ENCODE measurements at places on chromosomes 12 and 14.

- no peak for DNase-seq
These were observed 41.5 kb downstream of the BCL11B start for GRCh38 chr14:99230208-99231151.

DNA sequence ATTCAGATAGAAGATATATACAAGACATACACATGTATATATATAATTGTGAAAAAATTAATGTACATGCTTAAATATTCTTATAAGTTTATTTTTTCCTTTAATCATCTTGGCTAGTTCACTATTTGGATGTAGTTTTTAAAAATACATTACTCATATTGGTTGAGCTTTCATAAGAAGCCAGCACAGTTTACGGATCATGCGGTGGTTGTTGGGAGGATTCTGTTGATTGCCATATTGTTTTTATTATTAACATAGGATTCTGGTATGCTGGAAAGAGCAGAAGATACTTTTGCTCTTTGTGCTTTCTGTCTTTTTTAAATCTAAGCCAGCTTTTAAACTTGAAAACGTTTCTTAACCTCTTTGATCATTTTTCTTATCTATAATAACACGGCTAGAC is 163.4 kb downstream of the OTOGL start:
- DNase-seq = no peak

- DNase-seq = no peak
These were observed 78.6 kb upstream of the TBX3 start for GRCh38 chr12:114762490-114763110.

GRCh38 chr12:11106288-11106687 is 14.2 kb upstream of the TAS2R43 start:
- no peak for DNase-seq

DNA sequence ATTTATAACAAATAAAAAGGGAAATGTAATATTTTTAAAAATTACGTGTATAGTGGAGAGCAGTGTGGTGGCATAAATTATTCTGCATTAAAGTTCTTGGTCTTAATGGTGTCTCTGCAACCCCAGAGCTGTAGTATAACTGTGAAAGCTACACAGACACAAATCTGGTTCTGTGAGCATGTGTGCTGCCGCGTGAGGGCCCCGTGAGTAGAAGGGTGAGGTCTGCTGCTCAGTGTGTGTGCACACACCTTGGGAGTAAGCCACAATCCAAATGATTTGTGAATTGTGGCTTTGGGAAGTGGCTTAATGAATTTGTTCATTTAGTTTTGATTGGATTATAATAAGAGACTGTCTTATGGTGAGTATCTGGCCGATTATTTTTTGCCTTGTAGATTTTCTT is 16.8 kb downstream of the PELI2 start:
- DNase-seq = no peak

- DNase-seq = no peak
These were observed 408.1 kb downstream of the PDZRN4 start for GRCh38 chr12:41596190-41596589.

DNA sequence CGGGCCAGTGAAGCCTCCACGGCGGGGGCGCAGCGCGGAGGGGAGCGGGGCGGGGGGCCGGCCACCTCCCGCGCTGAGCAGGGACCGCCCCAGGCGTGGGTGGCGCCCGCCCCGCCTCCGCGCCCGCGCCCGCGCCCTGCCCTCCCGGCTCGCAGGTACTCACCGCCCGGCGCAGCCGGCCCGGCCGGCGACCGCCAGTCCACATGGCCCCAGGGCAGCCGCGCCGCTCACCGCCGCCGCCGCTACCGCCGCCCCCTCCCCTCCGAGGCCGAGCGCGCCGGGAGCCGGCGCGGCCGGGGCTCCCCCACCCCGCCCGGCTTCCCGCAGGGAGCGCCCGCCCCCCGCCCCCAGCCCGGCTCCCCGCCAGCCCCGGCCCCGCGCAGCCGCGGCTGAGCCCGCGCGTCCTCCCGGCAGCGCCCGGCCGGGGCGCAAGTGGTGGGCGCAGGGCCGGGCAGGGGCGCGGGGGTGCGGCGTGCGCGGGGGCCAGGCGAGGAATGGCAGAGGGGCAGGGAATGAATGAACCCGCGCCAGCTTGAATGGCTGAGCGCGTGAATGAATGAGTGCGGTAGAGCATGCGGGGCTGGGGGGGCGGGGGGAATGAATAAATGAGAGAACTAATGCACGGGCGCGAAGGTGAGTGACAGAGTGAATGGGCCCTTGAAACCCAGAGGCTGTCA is at the start of gene BEGAIN:
Gene BEGAIN, minus strand, starts transcription at position 332 of the 677 bp plus-strand sequence. Its CDS starts 127 bp downstream, at position 205.
- DNase-seq = no peak

DNA sequence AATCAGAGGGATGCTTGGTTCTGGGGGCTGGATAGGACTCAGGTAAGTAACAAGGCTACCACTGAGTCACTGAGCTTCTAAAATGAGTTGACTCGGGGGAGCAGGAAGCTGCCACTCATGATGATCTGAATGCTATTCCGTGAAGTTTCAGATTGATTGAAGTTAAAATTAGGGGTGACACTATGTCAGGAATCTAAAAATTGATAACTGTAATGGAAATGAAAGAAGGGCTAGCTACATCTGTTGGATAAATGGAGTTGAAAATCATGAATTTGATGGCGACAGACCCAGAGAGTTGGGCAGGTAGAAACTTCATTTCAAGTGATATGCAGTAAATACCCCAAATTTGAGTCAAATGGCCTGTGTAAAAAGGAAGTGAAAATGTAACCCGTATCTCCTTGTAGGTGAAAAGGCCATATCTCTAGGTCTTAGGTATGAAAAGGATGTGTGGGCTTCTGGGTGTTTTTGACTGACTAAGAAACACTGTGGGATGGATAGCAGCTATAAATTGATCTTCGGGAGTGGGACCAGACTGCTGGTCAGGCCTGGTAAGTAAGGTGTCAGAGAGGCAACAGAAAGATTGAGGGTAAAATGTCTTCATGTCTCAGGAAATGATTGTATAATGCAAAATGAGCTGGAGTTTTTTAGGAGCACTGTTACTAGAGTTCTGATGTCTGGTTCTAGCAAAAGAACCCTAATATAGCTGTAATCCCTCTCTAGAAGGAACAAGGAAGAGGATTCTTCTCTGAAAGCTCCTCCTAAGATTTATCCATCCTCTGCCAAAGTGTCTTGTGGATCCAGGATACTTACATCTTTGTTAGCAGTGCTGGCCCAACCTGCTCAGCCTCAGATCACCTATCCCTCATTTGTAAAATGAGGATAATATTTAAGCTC is 57.3 kb downstream of the DAD1 start:
- no peak for DNase-seq

GRCh38 chr12:5038781-5039311 is 4.8 kb upstream of the KCNA5 start:
- DNase-seq = no peak

DNA sequence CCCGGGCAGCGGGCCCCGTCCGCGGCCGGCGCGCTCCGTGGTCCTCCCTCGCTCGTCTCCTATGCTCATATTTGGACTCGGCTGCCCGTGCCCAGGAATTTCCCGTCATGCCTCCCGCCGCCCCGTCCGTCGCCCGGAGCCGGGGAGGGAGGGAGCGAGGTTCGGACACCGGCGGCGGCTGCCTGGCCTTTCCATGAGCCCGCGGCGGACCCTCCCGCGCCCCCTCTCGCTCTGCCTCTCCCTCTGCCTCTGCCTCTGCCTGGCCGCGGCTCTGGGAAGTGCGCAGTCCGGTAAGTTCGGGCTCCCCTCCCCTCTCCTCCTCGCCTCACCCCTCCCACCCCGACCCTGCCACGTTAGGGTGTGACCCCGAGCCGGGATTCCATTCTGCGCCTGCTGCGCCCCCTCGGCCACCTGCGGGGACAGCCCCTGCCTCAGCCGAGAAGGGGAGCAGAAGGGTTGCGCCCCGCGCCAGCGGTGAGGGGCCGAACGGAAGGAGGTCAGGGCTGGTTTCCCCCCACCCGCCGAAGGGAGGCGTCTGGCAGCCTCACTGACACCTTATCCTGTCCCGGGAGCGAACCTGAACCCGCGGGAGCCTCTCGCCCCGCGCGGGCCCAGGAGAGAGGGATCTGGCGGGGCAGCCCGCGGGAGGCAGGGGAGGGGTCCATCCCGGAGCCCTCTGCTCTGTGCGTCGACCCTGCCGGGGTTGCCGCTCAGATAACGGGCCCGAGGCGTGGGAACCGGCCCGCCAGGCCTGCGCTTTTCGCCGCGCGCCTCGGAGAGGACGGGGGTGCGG is at the start of gene MSRB3:
Gene MSRB3, plus strand, starts transcription at position 108 of the 793 bp plus-strand sequence. CDS start 29,897 bp downstream, outside the sequence.
- peak; percentile 31 for DNase-seq

GRCh38 chr12:62426089-62426488 is 40.5 kb upstream of the MON2 start:
- no peak for DNase-seq

GRCh38 chr12:7143564-7143963 is 13.4 kb downstream of the CLSTN3 start:
- DNase-seq = no peak

GRCh38 chr12:121845701-121846100 is 13.0 kb downstream of the HPD start:
- DNase-seq = no peak

- no peak for DNase-seq
These were observed 441 bp downstream of the E2F7 start for GRCh38 chr12:77064896-77065360.

DNA sequence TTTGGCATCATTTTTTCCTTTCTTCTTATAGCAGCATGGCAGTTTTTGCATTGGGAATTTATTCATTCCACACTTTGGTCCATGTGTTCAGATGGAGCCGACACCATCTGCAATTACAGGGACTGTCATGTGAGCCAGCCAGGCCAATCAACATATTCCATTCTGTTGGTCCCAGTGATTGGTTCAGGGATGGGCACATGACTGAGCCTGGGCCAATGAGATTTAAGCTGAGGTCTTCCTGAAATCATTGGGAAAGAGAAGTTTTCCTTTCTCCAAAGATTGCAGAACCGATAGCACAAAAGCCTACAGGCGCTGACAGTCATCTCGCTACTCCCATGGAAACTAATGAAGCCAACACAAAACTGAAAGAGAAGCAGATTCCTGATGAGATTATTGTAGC is 841.5 kb upstream of the TMEM132C start:
- DNase-seq = no peak

DNA sequence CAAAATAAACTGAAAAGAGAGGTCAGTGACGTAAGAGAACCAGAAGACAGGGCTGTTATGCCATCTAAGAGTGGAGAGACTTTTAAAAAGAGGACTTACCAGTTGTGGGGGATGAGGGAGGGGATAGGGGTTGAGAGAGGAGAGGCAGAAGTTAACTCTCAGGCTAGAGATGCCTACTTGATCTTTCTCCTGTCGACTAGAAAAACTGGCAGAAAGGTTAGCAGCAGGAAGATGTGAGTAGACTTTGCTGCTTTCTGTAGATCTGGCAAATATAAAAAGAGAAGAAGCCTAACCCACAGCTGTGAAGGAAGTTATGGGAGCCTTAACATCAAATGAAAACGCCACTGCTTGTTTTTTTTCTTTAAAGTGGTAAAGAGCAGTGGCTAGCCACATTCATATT is 10.7 kb downstream of the CREBL2 start:
- DNase-seq = no peak

DNA sequence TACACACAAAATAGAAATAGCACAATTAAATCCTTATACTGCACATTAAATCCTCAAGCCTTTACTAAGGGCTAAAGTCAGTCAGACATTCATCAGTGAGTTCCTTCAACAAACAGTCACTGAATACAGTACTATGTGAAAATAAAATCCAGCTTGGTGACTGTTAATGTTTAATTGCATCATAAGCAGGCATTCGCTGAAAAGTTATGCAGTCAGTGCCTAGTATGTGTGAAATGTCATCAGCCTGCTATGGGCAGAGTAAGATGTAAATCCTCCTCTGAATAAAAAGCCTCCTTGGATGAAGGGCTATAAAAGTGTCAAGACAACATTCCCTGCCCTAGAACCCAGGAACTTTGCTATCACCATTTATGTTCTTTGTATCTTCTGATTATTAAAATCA is 116.4 kb downstream of the PRICKLE1 start:
- peak; percentile 67 for DNase-seq

DNA sequence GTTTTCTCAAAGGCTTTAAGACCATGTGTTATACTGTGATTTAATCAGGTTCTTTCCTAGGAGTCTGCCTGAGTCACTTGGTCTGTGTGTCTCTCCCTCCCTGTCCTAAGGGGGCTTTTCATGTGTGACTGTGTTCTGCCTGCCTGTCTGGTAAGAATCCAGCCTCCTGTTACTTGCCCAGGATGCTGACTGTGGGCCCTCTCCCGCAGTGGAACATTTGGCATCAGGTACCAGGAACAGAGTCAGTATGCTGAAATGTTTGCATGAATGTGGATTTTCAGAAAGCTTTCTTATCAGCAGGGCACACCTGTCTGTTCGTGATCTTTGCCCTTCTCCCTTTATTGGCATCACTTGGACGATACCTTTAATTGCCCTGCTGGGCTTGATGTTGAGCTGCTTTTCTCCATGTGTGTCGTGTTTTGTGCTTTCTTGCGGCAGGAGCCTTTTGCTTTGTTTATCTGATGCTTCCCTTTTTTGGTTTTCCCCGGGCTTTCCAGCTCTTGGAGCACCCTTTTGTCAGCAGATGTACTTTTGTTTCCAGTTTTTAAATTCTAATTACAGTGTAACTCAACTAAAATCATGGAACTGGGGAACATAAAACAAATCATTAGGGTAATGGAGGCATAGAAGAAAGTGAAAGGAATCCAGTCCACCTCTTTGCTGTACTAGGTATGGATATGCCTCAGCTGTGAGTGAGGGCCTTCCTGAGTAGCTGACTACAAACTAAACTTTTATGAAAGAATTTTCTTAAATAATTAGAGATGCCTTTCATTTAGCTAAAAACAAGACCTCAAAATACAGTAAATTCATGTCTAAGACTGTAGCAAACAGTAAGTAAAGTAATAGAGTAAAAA is 72.5 kb downstream of the TRAF3 start:
- DNase-seq = no peak

GRCh38 chr12:105330931-105331804 is 677 bp downstream of the C12orf75 start:
- no peak for DNase-seq

- DNase-seq = no peak
These were observed 2.9 kb upstream of the PPFIBP1 start for GRCh38 chr12:27521066-27521465.

- no peak for DNase-seq
These were observed 26.0 kb upstream of the KRT78 start for GRCh38 chr12:52874573-52875435.

DNA sequence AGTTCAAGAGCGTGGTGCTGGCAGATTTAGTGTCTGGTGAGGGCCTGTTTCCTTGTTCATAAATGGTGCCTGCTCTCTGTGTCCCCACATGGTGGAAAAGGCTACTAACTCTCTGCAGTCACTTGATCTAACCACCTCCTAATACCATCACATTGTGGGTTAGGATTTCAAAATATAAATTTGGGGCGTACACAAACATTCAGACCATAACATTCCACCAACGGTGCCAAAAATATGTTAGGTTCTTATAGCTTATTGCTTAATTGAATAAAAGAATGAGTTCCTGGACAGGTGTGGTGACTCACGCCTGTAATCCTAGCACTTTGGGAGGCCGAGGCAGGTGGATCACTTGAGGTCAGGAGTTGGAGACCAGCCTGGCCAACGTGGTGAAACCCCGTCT is 3.4 kb upstream of the DYRK2 start:
- DNase-seq = no peak

DNA sequence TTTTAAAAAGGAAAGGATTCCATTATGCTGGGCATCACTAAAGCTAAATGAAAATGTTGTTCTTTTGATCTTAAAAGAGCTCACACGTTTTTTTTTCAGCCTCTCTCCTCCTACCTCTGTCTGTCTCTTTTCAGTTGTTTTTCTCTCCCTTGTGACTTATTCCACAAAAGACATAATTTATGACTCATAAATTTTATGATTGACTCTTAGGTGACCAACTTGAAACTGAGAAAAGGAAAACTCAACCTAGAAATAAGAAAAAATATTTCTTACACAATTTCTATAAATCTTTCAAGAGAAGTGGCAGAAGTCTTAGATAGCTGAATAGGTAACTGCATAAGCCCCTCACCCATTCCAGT is 227.7 kb upstream of the DDHD1 start:
- no peak for DNase-seq

- no peak for DNase-seq
These were observed 225.2 kb downstream of the FUT8 start for GRCh38 chr14:65637780-65638179.

All from GM04503 (cell line).